ENCODE measurements at places on chromosomes 1 and 21.

- DNase-seq: no peak
These were observed 498.9 kb downstream of the ADGRL2 start for GRCh38 chr1:82299656-82300055.

GRCh38 chr21:29224006-29224405, 74.7 kb upstream of the BACH1 start:
- DNase-seq: no peak

DNA sequence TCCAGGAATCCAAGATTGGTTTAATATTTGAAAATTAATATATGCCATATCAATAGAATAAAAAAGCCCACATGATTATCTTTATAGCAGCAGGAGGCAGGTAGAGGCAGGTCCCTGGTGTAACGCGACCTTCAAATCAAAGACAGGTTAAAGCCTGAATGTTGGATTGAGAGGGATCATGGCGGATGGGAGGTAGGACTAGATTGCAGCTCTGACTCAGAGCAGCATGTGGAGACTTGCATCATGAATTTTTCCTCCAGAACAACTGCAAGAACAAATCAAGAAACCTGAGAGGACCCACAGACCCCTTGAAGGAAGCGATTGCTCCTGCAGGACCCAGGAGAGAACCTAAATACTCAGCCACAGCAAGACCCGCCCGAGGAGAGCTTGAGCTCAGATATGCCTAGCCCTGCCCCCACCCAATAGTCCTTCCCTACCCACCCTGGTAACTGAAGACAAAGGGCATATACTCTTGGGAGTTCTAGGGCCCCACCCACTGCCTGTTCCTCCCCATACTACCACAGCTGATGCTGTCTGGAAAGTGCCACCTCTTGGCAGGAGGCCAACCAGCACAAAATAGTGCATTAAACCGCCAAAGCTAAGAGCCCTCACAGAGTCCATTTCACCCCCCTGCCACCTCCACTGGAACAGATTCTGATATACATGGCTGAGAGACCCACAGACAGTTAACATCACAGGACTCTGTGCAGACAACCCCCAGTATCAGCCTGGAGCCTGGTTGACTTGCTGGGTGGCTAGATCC, 19.5 kb downstream of the S100B start:
- no peak for DNase-seq

DNA sequence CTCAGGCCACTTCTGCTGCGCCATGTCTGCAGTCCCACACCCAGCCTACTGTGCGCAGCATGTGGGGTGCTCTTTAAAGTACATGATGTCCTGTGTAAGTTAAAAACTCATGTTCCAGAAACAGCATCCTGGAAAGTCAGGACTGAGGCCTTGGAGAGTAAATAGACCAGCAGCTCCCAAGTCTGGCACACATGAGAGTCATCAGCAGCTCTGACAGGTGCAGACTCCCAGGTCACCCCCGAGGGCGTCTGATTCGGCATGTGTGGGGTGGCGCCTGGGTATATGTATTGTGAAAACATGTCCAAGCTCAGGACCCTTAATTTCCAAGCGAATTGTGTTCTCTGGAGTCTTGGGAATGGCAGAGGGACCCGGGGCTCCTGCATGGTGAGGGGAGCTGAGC, 120.1 kb upstream of the RUNX3 start:
- no peak for DNase-seq

DNA sequence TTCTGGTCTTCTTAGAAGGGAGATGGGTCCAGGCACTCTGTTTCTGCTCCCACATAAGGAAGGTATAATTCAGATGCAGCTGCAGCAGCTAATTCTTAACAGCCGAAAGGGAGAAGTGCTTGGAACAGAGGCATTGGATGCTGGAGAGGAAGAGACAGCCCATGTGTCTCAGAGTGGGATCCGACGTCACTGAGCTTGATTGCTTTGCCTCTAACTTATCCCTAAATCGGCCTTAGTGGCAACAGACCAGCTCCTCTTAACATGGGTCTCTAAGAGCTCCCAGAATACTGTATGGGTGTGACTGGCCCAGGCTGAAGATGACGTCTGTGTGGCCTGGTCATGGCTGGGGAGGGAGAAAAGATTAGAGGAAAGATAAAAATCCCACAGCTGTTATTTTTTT, 40.7 kb upstream of the KCND3 start:
- no peak for DNase-seq

DNA sequence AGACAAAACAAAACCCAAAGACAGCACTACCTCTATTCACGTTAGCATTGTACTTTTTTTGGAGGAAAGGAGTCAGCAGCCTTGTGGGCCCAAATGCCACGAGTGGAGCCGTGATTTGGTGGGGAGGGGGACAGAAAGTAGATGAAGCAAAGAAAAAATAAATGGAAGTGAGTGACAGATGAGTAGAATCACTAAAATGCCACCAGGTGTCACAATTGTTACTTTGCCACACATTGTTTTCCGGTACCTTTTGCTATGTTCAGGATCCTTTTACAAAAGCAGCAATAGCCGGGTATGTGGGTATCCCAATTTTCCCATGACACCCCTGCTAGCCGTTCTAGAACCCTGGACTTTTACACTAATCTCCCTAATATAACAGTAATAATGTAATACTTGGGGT, 85.0 kb upstream of the AK4 start:
- DNase-seq: no peak

DNA sequence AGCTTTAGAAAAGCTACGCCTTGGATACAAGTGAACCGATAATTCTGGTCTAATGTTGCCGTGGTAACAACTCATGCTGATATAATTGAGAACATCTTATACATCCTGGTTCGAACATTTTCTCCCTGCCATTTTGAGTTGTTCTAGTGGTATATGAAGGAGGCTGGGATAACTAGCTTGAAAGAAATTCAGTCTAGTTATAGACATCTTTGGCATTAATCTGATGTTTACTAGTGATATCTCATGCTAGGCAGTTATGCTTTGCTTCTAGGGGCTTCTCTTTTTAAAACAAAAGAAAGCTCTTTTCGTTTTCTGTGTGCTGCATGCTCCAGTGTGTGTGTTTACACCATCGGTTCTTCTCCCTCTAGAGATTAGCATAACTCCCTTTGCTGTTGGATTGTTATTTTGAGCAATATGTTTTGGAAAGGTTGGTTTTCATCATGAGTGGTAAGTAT, 20.5 kb downstream of the PRKACB start:
- DNase-seq: no peak

DNA sequence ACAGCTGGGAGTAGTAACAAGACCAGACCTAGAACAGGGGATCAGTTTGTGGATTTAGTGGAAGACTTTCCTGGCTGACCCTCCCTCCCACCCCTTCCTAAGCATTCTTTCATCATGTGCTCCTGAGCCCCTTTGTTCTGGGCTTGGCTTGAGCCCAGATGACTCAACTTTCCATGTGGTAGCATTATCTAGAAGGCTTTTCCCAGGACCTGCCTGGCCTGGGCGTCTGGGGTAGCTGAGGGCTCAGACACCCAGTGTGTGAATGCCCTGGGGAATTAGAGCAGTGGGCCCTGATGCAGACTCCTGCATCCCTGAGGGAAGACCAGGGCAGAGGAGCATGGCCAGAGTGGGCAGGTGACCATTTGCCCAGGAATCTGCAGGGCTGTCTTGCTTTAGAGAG, 44.1 kb upstream of the TSPAN2 start:
- DNase-seq: no peak

GRCh38 chr1:236421022-236421421, 26.9 kb downstream of the EDARADD start:
- no peak for DNase-seq

DNA sequence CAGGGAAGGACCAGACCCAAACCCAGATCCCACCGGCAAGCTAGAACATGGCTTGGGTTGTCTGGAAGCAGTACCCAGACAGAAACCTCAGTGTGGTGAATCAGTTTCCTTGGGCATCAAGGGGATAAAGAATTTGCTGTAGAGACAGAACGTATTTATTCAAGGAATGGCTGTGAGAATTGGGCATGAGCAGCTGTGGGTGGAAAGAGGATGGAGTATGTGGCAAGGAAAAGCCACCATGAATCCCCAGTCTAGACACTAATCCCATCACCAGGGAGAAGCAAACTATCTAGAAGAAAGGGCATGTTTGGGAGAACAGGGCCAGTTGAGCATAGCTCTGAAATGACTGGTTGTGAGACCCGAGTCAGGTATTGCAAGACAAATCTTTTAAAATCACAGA, 109.2 kb downstream of the TOMM20 start:
- no peak for DNase-seq

DNA sequence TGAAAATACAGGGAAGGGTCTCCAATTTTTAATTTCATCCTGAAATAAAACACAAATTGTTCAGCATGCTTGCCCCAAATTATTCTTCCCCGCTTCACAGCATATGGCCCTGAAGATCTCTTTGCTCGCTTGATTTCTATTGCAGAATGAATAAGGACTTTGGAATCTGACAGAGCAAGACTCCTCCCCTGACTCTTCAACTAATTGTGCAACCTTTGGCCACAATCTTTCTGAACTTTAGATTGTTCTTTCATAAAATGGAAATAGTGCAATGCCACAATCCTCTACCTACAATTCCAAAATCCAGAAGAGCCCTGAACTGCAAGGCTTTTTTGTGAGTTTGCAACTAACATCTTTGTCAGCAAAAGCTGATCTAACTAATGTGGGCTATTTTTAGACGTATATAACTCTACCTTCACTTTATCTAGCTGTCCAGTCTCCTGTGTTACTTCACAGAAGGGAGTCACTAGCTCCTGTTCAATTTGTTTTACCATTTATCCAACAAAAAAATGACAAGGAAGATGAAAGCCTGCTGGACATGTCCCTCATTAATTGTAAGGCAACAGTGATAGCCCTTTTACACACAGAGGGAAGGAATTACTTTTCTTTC, 13.4 kb downstream of the RNASEL start:
- DNase-seq: no peak

- no peak for DNase-seq
These were observed 161.6 kb upstream of the KCNJ15 start for GRCh38 chr21:38095220-38095619.

DNA sequence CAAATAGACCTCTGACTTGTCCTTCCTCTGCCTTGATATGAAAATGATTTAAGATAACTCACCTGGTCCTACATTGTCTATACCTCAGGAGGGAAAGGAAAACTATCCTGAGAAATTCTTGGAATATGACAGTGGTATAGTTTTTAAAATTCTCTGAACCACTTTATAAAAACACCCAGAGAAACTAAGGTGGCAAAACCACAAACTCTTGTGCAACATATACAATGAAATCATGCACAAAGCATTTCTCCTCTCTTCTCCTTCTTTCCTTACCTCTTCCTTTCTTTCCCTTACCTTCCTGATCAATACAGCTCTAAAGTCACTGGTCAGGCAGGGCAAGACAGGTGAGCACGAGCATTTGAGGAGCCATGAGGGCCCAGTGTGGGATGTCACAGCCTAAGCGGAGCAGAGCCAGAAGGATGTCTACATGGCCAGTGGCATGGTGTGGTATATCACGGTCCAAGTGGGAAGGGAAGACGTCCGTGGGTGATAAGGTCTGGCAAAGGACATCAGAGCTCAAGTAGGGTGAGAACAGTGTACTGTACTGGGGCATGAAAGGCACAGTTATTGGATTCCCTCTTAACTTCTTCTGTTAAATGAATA, 543.3 kb downstream of the DPYD start:
- DNase-seq: no peak

- DNase-seq: no peak
These were observed 52.1 kb upstream of the CACHD1 start for GRCh38 chr1:64417803-64418202.

Measured in CD14-positive monocyte (primary cell).